ENCODE measurements at places on chromosomes 13 and 19.
A peak's percentile ranks its signal among the peaks of the same experiment; 100 is the strongest.

DNA sequence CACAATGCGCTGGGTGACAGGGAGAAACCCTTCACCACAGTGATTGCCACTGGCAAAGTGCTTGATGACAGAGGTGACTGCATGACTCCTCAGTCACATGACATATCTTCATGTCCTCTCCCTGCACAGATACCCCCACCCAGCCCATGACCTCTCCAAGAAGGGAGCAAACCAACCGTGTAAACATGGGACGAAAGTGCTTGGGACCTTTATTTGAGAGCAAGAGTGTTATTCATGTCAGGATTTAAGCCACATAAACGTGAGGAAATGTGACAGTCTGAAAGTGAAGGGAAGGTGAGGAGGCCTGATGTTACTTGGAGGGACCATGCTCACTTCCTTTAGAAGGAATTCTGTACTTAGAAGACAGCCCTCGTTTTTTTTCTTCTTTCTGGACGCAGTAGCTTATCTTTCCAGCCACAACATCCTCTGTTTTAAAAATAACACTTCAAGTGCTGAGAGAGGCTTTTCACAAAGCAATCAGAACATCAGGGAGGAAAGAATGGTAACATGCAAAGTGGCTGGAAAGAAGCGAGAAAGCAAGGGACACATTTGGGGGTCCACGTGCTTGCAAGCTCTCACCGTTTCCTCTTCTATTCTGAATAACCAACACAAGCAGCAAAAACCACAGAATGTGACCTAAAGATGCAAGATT, 35.6 kb downstream of the EPS15L1 start:
- no peak for DNase-seq
- H3K27ac ChIP-seq: no peak overlapping the region
- H3K27me3 ChIP-seq: no peaks in the 10 kb centered on the region
- no peak overlapping the region for H3K4me3 ChIP-seq
- no peaks in the 10 kb centered on the region for H3K4me1 ChIP-seq

GRCh38 chr19:36489920-36490415, 607 bp upstream of the ZNF566 start:
- no peaks in the 10 kb centered on the region for H3K27me3 ChIP-seq
- no peak for DNase-seq
- no peaks in the 10 kb centered on the region for H3K36me3 ChIP-seq
- peak overlapping the region; percentile 95 for H3K27ac ChIP-seq

DNA sequence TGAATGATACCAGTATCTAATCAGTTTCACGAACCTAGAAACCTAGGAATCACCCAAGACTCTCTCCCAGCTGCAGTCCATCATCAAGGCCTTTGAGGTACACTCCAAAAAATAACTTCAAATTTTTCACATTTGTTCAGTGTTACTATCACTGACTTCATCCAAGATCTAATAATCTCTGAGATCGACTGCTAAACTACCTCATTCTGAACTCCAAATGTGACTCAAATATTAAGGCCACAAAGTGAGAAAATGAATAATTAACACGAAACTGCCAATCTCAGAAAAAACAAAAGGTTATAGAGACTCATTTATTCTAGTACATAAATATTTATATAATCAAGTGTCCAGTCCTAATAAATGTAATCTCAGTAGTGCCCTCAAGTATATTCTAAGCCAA, 430.3 kb upstream of the ATXN8OS start:
- no peaks in the 10 kb centered on the region for H3K4me1 ChIP-seq
- H3K4me3 ChIP-seq: no peak overlapping the region
- no peaks in the 10 kb centered on the region for H3K36me3 ChIP-seq
- no peak overlapping the region for H3K27ac ChIP-seq

GRCh38 chr19:47754206-47755064, 9.1 kb downstream of the NOP53 start:
- no peak overlapping the region for H3K4me3 ChIP-seq
- H3K27ac ChIP-seq: no peak overlapping the region
- H3K4me1 ChIP-seq: no peaks in the 10 kb centered on the region
- no peaks in the 10 kb centered on the region for H3K27me3 ChIP-seq

GRCh38 chr19:47421844-47422395, 2.6 kb upstream of the MEIS3 start:
- DNase-seq: no peak
- no peak overlapping the region for H3K27ac ChIP-seq
- peaks cover 73% of the 10 kb centered on the region for H3K27me3 ChIP-seq
- peaks cover 20% of the 10 kb centered on the region for H3K4me1 ChIP-seq
- no peaks in the 10 kb centered on the region for H3K36me3 ChIP-seq
- peak overlapping the region; percentile 26 for H3K4me3 ChIP-seq

DNA sequence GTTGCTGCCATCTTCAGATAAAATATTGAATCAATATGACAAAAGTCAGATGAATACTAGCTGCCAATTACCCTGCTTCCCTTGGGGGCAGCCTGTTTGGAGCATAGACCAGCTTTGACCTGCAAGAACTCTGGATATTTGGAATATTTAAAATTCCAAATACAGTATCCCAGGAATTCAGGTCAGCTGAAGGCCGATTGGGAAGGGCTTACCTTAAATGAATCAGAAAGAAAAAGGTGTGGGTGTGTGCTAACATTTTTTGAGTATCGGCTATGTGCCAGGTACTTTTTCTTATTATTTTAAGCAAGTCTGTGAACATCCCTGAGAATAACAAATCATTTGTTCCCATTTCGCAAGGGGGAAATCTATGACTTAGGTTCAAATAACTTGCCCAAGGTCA, 1.8 kb upstream of the RUBCNL start:
- peaks cover 18% of the 10 kb centered on the region for H3K4me1 ChIP-seq
- H3K27ac ChIP-seq: no peak overlapping the region
- DNase-seq: no peak
- H3K4me3 ChIP-seq: no peak overlapping the region

- no peaks in the 10 kb centered on the region for H3K36me3 ChIP-seq
- H3K4me1 ChIP-seq: 0 out of 2 replicates have a peak, but pooled peaks cover 2% of the 10 kb centered on the region
- no peak for DNase-seq
- no peak overlapping the region for H3K27ac ChIP-seq
These were observed 524.4 kb upstream of the SPRY2 start for GRCh38 chr13:80865329-80865728.
